CD4-positive, alpha-beta T cell treated with Interleukin-15 for 4 hours (primary cell): ENCODE measurements at places on chromosomes 4 and X.

GRCh38 chr4:113738251-113738650 is 23.3 kb downstream of the CAMK2D start:
- no peak for DNase-seq

DNA sequence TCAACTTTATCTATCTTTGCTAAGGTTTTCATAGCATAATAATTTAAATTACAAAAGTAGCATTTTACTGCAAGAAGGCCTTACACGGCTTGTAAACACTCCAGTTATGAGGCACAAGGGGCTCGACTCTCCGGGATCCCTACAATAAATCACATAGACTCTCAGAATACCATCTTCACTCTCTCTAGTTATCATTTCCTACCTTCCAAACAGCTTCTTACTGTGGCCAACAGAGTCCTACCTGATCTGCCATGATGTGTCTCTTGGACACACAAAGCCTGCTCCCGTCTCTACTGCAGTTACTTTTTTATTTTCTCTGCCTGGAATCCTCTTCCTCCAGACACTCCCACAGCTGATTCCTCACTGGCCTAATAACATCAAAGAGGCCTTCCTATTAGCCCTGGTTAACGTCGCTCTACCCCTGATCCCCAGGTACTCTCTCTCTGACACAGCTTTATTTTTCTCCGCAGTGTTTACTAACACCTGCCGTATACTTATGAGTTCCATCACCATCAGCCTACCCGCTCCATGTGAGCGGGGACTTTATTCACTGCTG is 559.6 kb upstream of the DIPK2B start:
- DNase-seq = no peak

- no peak for DNase-seq
Measured at GRCh38 chr4:65023081-65023480, 613.8 kb upstream of the TECRL start.

- DNase-seq = peak; percentile 47
Measured at GRCh38 chr4:98688411-98689290, 30.2 kb upstream of the TSPAN5 start.

- no peak for DNase-seq
Measured at GRCh38 chr4:18291981-18292380, 270.4 kb upstream of the LCORL start.

- no peak for DNase-seq
Measured at GRCh38 chrX:153706799-153707198, 17.4 kb downstream of the BCAP31 start.

DNA sequence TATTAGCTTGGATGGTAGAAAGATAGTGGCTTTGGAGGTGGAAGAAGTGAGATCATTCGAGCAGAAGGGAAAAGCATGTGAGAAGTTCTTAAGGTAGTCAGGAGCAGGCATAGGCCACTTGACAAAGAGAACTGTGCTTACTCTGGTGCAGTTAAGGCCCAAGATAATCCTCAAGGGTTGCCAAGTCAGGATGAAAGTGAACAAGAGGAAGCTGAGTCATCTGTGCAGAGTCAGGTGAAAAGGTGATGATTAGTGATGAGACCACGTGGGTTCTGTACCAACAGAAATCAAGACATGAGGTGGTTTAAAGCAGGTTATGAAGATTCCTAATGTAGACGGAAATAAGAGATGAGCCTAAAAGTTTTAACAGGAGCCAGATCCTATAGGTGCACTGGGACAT is 369.8 kb downstream of the DTHD1 start:
- no peak for DNase-seq

DNA sequence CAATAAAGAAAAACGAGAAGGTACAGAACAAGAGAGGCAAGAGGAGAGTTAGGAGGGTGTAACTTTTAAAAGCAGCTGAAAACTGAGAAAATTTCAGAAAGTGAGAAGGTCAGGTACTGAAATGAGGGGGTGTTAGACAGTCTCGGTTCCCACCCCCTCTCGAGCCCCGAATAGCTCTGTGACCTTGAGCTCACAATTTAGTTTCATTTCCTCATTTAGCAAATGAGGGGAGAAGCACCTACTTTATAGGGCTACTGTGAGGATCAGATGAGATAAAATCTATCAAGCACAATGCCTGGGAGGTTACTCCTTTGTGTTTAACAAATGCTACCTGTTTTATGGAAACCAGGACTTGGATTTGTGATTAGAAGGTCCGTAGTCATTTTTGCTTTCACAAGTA is 4.9 kb downstream of the UGT8 start:
- DNase-seq = no peak

DNA sequence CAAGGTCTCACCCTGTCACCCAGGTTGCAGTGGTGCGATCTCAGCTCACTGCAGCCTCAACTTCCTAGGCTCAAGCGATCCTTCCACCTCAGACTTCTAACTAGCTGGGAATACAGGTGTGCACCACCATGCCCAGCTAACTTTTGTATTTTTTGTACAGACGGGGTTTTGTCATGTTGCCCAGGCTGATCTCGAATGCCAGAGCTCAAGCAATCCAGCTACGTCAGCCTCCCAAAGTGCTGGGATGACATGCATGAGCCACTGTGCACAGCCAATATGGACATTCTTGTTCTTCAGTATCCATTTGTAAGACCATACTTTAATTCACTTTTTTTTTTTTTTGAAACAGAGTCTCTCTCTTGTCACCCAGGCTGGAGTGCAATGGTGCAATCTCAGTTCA is 3.5 kb upstream of the CCNI start:
- no peak for DNase-seq

- DNase-seq = no peak
Measured at GRCh38 chr4:145012841-145013240, 85.2 kb downstream of the ANAPC10 start.

GRCh38 chrX:150602743-150603142 is 34.3 kb downstream of the MTM1 start:
- DNase-seq = no peak

DNA sequence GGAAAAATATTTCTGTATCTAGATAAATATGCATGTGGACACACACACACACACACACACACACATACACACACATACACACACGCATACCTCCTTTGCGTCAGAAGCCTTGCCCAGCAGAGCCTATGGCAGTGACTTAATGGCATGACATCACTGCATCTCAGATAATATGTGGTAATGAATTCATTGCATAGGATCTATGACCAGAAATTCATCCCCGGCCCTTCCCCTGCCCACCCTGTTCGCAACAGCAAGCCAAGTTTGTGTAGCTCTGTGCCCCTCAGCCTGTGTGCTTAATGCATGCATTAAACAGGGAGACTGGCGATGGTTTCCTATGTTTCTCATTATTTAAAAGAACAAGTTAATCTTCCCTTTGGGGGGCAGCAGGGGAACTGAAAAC is 120.7 kb downstream of the NKX6-1 start:
- DNase-seq = no peak

GRCh38 chrX:153732401-153732800 is 7.7 kb downstream of the ABCD1 start:
- DNase-seq = no peak

DNA sequence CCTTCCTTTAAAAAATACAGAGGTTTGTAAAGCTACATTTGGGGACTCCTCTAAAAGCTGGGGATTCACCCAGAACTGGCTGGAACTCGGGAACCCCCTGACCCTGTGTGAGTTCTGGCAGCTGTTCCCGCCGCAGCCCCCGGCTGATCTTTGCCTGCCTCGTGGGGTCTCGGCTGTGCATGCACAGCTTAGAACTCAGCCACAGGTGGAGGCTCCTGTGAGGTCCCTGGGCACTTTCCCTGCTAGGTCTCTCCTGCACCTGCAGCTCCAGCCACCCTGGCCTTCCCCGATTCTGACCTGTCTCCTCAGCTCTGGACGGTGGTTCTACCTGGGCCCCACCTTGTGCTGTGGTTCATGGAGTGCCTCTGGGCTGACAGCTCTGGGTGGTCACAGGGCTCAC is 48.6 kb upstream of the HGFAC start:
- DNase-seq = no peak

GRCh38 chr4:118683513-118683912 is 1.7 kb upstream of the METTL14 start:
- DNase-seq = no peak

DNA sequence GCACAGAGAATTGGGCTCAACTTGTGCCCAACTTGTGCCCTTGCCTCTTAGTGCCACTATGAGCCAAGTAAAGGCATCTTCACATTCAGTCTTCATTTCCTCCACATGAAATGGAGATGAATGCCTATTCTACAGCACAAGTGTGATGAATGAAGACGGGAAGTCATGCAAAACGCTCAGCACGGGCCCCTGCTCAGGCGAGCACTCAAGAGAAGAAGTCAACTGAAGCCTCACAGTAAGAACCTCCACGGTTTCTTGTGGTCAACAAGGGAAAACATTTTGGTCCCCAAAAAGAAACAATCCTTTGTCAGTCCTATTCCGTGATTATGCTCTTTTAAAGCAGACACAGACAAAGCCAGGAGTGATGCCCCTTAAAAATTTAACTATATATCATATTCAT is 87.0 kb downstream of the IRF2 start:
- no peak for DNase-seq

DNA sequence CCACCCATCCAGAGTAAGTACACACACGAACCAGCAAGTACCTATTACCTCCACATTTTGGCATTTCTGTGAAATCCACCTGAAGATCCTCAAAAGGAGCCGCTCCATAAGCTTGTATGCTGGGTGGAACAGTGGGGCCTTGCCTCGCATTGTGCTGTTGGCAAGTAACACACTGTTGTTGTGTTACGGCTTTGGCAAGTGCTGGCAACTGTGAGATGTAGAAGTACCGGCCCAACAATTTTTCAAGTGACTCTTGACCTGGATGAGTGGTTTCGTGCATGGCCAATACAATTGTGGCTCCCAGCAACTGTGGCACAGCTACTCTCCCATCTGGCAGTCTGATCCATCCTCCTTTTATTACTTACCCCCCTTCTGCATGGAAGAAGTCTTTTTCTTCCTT is 128.7 kb downstream of the CCNB3 start:
- DNase-seq = no peak

- no peak for DNase-seq
Measured at GRCh38 chr4:26360864-26361263, 40.0 kb downstream of the RBPJ start.

GRCh38 chrX:118420462-118420861 is 74.6 kb downstream of the WDR44 start:
- no peak for DNase-seq

DNA sequence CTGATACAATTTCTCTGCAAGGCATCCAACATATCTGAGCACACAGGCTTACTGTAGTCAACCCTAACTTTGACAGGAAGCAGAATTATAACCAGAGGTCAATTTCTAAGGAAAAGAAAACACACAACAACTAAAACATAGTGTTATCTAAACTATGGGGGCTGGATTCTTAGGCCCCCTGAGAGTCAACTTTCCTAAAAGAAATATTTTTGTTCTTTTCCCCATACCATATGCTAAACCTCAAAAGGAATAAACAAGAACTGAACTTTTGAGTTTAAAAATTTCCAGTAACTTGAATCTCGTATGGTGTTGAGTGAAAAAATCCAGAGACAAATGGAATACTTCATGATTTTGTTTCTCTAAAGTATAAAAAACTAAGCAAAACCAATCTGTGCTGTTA is 42.9 kb downstream of the ATXN3L start:
- no peak for DNase-seq

GRCh38 chrX:154809939-154810665 is 4.8 kb upstream of the MPP1 start:
- DNase-seq = peak; percentile 7

DNA sequence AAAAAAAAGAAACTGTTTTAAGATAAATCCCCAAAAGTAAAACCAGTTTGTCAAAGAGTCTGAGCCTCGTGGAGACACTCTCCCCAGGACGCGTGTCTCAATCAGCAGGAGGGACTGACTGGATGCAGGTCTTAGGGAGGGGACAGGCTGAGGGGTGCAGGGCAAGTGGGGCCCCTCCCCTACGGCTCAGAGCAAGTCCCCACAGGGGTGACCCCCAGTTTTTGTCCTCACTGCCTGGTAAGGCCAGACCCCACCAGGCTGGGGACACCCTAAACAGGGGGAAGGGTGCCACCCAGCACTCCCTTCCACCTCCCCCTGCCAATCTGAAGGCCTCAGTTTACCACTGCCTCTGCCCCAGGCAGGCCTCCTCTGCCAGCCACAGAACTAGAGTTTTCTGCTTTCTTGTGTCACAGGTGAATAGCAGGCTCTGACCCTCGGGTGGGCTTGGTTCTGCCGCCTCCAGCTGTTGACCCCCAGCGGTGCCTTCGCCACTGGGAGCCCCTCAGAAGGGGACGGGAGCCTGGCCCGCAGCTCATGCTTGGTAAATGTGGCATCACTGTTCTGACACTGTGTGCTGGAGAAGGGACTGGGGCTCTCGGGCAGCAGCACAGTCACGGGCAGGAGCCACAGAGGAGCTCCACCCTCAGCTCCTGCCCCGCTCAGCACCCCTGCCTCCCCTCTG is 69.8 kb upstream of the MXD4 start:
- no peak for DNase-seq

DNA sequence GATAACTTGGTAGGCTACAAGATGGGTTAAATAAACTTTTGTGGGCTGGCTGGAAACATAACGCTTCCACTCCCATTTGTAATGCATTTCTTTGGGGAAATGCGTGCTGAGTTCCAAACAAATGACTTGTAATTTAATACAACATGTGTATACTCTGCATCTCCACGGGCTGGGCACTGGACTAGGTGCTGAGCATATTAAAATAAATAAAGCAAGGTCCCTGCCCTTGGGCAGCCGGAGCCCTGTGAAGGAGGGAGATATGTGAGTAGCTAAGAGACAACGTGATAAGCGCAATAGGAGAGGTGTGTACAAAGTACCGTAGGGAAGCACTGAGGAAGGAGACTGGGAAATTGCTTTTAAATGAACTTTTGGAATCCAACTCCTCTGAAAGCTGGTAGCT is 147.2 kb upstream of the RBPJ start:
- DNase-seq = no peak

DNA sequence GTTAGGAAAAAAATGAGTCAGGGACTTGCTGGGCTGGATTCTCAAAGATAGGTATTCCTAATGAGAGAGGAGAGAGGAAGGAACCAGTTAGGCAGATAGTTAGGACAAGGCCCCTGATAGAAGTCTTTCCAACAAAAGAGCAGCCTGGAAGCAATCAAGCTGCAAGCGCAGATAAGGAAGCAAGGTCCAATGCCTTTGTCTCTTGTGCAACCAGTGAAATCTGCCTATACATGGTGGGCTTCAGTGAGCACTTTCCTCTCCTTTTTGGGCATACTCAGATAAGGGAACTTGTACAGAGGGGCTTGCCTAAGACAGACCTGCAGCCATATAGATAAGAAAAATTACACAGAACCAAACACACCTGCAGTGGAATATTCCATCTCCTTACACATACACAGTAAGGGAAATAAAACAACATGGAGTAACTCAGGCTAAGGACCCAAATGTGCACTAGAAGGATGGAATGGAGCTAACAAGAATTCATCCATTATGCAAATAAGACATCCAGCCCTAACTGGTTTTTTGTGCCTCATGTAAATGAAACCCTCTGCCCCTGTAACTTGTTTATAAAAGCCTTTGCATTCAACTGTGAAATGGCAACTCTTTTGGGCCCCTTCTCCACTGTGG is 68.8 kb downstream of the PCDH18 start:
- no peak for DNase-seq

GRCh38 chrX:134241960-134242619 is 5.1 kb downstream of the CCDC160 start:
- DNase-seq = no peak

- DNase-seq = no peak
Measured at GRCh38 chr4:8574796-8575370, 5.3 kb upstream of the GPR78 start.

- DNase-seq = no peak
Measured at GRCh38 chrX:115147220-115147619, 42.0 kb upstream of the RBMXL3 start.
